Neural crest cell (in vitro differentiated cells): ENCODE measurements at places on chromosomes 11 and 22. TPM values are rescaled to one million over a fixed set of nuclear protein-coding genes. Genes with fewer than 3 reads are reported as not detected.

GRCh38 chr11:134068829-134069425 lies at the start of gene JAM3:
Gene JAM3, plus strand, starts transcription at chr11:134069072. Its CDS starts 12 bp downstream, at chr11:134069084.
- H3K27me3 ChIP-seq, result peaks cover 27% of the 10 kb centered on the region
- H3K27ac ChIP-seq, result peak within 1 kb of the TSS; percentile 97
- H3K36me3 ChIP-seq, result no peaks in the 10 kb centered on the region

GRCh38 chr22:27107824-27108223 lies 450.4 kb downstream of the MIAT start:
- H3K4me1 ChIP-seq, result peaks cover 42% of the 10 kb centered on the region
- no peak for DNase-seq
- H3K27me3 ChIP-seq, result no peaks in the 10 kb centered on the region
- no peak overlapping the region for H3K4me3 ChIP-seq

CACNA1I gene
- 0.07 TPM in 2 replicates for total RNA-seq

DNA sequence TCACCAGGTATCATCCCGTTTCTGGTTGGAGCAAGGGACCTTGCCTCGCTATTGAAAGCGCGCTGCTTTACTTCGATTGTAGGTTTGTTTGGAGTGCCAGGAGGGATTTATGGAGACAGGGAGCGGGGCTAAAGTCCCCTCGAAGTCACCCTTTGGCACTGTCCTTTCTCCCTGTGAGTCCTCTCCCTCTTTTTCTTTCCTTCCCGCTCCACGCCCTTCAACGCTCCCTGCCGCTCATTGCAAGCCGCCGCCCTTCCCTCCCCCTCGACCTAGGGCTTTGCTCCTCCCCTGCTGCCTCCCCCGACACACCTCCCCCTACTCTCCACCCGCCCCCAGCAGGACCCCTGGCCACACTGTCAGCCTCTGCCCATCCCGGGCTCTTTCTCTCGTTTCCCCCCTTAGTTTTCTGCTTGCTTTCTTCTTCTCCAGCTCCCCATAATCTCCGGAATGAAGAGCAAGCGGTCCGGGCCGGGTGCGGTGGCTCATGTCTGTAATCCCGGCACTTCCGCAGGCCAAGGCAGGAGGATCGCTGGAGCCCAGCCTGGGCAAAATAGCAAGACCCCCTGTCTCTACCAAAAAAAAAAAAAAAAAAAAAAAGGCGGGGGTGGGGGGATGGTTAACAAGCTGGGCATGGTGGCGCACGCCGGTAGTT lies 41.0 kb downstream of the AHNAK start:
- no peaks in the 10 kb centered on the region for H3K36me3 ChIP-seq
- no peak for DNase-seq
- peaks cover 44% of the 10 kb centered on the region for H3K27me3 ChIP-seq
- peak overlapping the region; percentile 19 for H3K27ac ChIP-seq
- peak overlapping the region; percentile 61 for H3K4me3 ChIP-seq
